ENCODE measurements at places on chromosomes 6 and 20. TPM values are rescaled to one million over a fixed set of nuclear protein-coding genes. Genes with fewer than 3 reads are reported as not detected.

The NOX3 gene
- total RNA-seq, result not detected

The SLC22A16 gene
- 0.49 TPM for total RNA-seq

The PLCB4 gene
- 13.3 TPM for total RNA-seq

The SLC23A2 gene
- total RNA-seq, result 50.6 TPM

The AKIRIN2 gene
- 63.2 TPM for total RNA-seq

The FLRT3 gene
- 46.0 TPM for total RNA-seq

The IL17A gene
- not detected for total RNA-seq

The BPIFA1 gene
- not detected for total RNA-seq

The MOG gene
- 0.25 TPM for total RNA-seq

The RGS17 gene
- 81.4 TPM for total RNA-seq

The MCHR2 gene
- 7.9 TPM for total RNA-seq

The IBTK gene
- total RNA-seq, result 60.5 TPM

The LAMA2 gene
- 11.8 TPM for total RNA-seq

The TBXT gene
- not detected for total RNA-seq

The BIRC7 gene
- total RNA-seq, result not detected

The LTB gene
- not detected for total RNA-seq

The CLIC5 gene
- total RNA-seq, result 2.5 TPM

The DEFB118 gene
- total RNA-seq, result not detected

The PTCRA gene
- total RNA-seq, result not detected

The KHDC1L gene
- 0.49 TPM for total RNA-seq

The HFE gene
- 1.2 TPM for total RNA-seq

The GNMT gene
- total RNA-seq, result 0.74 TPM

The TRIM31 gene
- not detected for total RNA-seq

The CITED2 gene
- total RNA-seq, result 31.5 TPM

The SRC gene
- total RNA-seq, result 28.3 TPM

The PTPRK gene
- total RNA-seq, result 127 TPM

The PDYN gene
- total RNA-seq, result 4.9 TPM

The MUC22 gene
- total RNA-seq, result not detected

The SMOC2 gene
- 3.2 TPM for total RNA-seq

The CBFA2T2 gene
- 20.2 TPM for total RNA-seq

The LY6G6C gene
- 0.25 TPM for total RNA-seq

The RNF144B gene
- total RNA-seq, result 2.0 TPM

The NNAT gene
- 345 TPM for total RNA-seq

The ZSWIM3 gene
- 8.6 TPM for total RNA-seq

The CALHM4 gene
- total RNA-seq, result not detected

The RNF39 gene
- not detected for total RNA-seq

The TMEM244 gene
- 1.2 TPM for total RNA-seq

The SPATA25 gene
- 0.25 TPM for total RNA-seq

The SLC25A27 gene
- total RNA-seq, result 26.1 TPM
